ENCODE measurements at places on chromosomes 12 and 14.
A peak's percentile ranks its signal among the peaks of the same experiment; 100 is the strongest.

- no peak for DNase-seq
These were observed 66.3 kb downstream of the ZNF664 start for GRCh38 chr12:124039276-124039675.

GRCh38 chr12:770479-770878, 18.1 kb downstream of the WNK1 start:
- no peak for DNase-seq

DNA sequence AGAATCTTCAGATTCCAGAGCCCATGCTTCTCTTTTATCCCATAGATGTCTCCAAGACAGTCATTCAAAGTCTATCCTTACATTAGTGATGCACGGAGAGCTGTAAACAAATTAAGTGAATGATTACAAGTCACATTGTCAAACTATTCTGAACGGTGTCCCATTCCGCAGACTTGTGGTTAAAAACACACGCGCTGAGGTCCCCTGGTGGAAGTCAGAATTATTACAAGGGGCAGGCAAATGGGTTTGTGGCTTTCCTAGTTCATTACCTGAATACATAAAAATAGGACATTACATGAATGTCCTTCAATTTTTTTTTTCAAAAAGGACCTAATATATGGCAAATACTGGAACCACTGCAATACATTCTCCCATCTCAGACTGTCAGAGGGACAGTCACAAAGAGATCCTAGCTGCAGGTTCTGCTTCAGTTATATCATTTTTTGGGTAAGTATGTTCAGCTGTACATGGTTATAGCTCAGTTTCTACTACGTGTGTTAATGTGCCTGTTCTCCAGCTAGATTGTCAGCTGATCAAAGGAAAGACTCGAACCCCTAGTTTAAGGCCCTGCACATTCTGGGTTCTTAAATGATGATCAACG, 53.1 kb upstream of the STON2 start:
- peak; percentile 21 for DNase-seq

DNA sequence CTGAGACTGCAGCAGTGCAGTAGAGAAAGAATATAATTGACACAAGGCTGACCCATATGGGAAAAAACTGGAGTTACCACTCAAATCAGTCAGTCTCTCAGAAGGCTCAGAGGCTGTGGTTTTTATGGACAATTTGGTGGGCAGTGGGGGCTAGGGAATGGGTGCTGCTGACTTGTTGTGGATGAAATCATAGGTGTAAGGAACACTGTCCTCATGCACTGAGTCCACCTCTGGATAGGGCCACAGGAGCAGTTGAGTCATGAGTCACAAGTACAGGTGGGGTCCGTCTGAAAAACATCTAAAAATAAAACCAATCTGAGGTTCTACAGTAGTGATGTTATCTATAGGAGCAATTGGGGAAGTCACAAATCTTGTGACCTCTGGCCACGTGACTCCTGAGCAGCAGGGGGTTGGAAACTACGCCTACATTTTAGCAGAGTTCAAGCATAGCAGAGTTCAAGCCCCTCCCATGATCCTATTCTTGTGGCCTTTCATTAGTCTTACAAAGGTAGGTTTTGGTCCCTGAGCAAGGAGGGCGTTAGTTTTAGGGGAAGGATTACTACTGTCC, 18.1 kb upstream of the SGPP1 start:
- DNase-seq: no peak

DNA sequence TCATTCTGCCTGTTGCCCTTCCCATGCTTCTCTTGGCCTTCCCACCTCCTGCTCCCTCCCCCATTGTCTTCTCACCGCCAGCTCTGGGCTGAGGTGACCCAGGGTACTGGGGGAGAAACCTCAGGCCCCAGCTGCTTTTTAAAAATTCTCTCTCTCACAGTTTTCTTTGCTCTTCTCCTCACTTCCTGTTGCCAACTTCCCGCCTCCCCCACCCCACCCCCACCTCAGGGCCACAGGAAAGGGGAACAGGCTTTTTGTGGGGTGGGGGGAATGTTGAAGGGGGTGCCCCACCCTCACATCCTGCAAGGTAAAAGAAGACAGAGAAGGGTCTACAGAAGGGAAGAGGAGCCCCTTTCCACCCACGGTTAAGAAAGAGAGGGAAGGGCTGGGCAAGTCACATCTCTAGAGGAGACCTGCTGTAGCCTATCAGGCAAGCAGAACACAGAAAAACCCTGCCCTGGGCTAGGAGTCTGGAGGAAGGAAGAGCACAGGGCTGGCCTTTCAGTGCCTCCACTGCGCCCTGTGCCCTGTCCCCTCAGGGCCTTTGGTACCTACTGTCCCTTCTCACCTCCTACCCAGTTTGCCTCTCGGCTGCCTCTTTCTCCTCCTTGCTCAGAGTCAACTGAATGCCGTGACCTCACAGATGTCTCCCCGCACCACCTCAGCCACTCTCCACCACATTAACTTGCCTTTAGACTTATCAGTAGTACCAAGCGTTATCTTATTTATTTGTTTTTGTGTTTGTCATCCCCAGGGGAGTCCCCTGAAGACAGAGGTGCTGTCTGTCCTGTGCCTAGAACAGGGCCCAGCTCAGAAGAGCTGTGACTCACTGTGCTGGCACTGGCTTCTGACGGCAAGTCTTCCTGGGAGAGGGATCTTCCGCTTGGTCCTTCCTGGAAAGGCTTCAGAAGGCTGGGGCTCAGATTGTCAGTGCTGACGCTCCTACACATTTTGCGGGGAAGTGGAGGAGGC, 1.7 kb downstream of the ARHGAP9 start:
- no peak for DNase-seq

GRCh38 chr14:51058382-51058781, 36.5 kb downstream of the TRIM9 start:
- no peak for DNase-seq

DNA sequence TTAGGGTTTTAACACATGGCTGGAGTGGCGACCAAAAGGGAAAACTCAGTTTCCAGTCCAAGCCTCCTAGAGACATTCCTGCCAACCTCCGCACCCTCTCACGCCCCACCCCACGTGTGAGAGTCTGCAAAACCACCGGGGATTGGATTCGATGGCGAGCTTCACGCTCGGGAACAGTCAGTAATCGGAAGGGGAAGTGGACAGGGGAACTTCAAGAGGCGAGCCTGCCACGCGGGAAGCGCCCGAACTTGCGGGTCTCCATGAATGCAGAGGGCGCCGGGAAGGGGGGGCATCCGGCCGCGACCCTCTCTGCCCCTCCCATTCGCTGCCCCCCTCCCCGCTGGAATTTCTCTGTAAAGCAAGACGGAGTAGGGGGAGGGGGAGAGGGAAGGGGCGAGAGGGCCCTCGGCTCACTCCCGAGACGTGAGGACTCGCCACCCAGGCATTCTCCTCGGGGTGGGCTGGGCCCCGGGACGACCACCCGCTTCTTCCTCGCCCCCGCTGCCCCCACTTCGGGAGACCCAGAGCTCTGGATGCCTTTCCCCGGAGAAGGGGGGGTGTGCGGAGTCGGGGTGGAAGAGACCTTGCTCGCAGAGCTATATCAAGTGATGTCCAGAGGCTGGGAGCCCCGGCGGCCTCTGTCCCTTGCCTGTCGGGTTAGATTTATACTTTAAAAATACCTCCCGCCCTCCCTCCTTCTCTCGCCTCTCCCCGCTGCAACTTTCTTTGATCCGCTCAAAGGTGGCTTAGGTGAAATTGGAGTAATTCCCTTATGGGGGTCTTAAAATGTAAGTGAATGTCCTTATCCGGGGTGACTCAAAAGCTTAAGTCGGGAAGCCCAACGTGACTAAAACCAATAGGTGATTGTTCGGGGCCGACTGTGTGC, 2.5 kb upstream of the CCND2 start:
- no peak for DNase-seq

DNA sequence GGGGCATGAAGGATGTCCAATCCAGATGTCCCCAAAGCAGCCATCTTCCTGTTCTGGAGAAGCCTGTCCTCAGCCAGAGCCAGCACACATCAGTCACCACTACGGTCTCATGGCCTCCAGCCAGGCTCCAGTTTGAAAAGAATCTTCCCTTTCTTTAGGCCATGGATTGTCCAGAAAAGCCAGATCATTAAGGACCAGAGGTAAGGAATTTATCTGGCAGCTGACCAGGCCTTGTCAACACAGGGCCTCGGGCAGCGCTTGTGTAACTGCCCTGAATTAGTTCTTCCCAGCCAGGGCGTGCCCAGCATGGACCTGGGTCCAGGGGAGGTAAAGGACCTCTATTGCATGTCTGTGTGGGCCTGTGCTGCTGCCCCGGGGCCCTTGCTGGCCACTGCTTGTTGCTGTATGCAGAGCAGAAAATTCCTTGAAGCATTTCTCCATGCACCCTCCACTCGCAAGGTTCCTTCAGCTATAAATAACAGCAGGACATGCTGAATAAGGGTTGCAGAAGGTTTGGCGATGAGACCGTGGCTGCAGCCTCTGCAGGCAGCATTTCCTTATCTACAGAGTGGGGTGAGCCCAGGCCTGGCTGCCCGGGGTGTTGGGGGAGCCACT, 21.7 kb upstream of the VPS37B start:
- no peak for DNase-seq

DNA sequence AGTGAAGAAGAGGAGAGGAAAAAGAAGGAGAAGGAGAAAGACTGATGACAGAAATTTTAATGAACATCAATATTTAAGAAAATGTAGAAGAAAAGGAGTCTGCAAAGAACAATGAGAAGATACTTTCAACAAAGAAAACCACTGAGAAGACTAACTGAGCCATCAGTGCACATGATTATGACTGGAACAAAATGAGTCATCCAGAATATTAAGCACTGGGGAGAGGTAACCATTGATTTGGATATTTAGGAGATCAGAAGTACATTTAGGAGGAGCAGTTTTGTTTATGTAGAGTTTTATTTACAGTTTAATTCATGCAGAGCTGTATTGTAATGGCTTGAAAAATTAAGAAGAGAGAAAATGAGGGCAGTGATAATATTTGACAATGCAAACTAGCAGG, 159.1 kb downstream of the C12orf50 start:
- no peak for DNase-seq

DNA sequence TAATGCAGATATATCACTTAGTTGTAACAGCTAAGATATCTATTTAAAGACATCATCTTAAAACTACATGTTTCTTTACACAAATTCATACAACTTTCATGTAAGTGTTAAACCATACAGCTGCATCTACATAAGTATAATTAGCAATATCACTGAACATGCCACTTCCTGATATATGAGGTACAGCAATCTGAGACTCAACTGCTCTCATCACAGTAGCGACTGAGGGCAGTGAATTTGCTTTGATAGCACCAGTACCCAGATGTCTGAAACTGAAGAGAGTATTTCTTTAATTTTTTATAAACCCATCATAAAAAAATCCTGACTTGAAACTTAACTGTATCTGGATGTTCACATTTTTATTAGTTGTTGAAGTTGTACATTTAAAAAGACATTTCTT, 34.7 kb upstream of the NUAK1 start:
- DNase-seq: no peak

GRCh38 chr12:28083840-28084678, 106.2 kb upstream of the CCDC91 start:
- DNase-seq: no peak

- no peak for DNase-seq
These were observed 35.5 kb downstream of the BORCS5 start for GRCh38 chr12:12392413-12392812.

DNA sequence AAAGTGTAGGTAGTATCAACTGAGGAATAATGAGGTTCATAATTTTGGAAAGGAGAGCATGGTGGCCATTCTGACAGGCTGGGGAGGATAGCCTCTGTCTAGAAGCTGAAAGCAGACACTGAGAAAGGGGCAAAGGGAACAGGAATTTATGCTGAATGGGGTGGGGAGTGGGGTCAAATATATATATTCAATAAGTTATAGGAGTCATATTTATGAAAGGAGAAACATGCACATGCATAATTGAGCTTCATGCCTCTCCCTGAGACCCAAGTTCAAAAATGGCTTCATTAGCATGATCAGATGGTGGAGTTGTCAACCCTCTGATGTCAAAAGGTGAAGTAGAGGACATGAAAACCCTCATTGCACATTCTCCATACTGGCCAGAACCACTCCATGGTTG, 33.9 kb upstream of the ARID2 start:
- no peak for DNase-seq

- no peak for DNase-seq
These were observed 7.8 kb downstream of the LHX5 start for GRCh38 chr12:113463746-113464451.

GRCh38 chr12:20024194-20024593, 344.1 kb upstream of the PDE3A start:
- DNase-seq: no peak

DNA sequence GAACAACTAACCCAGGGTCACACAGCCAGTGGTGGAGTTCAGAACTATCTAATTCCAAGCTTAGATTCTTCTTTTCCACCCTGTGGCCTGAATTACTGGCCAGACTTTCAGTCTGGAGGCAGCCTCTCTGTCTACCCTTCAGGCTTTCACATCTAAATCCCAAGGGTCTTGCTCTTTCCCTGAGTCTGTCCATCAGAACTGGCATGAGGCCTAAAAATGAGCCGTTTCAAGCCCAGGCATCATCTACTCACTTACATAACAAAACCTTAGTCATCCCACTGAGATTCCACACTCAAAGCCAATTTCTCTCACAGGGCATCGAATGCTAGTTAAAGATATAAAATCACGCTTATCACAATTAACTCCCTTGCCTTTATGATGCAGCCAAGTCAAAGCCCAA, 1.3 kb upstream of the PTGDR start:
- no peak for DNase-seq

- peak; percentile 28 for DNase-seq
These were observed 1.2 kb upstream of the SRGAP1 start for GRCh38 chr12:63843254-63843720.

DNA sequence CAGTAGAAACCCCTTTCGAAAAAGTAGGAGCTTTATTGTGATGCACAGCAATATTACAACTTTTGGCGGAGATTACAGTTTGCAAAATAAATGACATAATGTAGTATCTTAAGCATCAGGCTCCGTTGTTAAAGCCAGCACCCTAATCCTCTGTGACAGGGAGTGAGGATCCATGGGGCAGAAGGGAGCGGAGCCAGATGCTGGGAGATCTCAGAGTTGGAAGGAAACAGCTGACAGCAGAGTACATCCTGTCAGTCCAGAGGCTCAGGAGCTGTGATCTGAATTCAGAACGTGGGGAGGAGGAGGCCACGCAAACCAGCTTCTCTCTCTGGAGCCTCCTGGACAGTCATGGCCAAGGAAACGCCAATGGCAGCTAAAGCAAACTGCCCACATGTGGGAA, 55.7 kb downstream of the TMTC1 start:
- DNase-seq: no peak

DNA sequence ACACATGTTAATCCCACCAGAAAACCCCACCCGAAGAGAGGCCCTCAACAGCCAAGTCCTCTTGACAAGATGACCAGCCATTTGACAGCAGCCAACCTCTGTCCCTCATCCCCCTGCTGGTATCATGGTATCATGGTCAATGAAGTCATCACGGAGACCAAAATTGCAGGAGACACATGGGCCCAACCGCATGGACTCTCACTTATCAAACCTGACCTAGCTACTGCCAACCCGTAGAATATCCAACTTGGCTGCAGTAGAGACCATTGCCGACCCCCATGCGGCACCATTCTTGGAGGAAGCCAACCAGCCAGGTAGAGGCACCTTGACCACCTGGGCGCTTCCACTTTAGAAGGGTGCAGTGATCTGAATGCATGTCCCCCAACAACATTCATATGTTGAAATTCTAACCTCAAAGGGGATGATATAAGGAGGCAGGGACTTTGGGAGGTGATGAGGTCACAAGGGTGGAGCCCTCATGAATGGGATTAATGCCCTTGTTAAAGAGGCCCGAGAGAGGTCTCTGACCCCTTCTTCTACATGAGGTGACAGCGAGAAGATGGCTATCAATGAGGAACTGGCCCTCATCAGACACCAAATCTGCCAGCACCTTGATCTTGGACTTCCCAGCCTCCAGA, 33.3 kb downstream of the DIO3 start:
- DNase-seq: no peak
